HFFc6 (cell line): ENCODE measurements at places on chromosomes 5 and 9. TPM values are rescaled to one million over a fixed set of nuclear protein-coding genes. Genes with fewer than 3 reads are reported as not detected.

DNA sequence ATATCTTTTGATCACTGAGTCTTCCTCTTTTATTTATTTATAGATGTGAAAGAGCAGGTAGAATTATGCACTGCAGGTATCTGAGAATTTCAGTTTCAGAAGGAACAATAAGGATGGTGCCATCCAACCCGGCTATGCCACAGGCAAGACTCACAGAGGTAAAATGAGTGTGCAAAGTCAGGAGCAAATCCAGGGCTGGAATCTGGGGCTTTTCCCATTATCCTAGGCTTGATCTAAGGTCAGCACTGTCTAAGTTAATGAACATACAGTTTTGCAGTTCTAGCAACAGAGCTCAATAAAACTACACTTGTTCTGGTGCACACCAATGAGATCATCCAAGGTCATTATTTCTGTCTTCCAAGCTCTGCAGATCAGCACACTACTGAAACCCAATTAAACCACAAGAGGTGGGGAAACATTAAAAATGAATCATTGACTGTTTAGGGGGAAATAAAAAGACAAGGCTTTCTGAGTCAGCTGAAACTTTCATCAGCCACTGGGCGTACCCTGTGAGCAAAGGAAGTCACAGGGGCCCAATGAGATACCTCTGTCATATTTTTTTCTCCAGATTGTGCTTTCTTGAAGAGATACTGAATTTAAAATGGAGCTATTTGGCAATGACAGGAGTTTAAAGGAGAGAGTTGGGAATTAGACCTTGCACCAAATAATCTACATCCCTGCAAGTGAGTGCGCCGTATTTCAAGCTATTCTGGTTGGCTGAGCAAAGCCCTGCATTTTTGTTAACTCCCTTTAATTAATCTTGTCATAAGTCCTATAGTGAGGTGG lies 662.2 kb upstream of the ZNF608 start:
- peak; percentile 81 for DNase-seq

- DNase-seq: no peak
Measured at GRCh38 chr9:21549890-21550289, 67.8 kb upstream of the IFNE start.

The PGM5 gene
- 0.29 to 0.67 TPM (median 0.41 TPM) in 3 replicates for total RNA-seq

The GGTA1 gene
- total RNA-seq: not detected in 2 replicates

The IL4 gene
- total RNA-seq: not detected in 3 replicates
